NCI-H526 (cell line): ENCODE measurements at places on chromosomes 7 and 10.
A peak's percentile ranks its signal among the peaks of the same experiment; 100 is the strongest.

DNA sequence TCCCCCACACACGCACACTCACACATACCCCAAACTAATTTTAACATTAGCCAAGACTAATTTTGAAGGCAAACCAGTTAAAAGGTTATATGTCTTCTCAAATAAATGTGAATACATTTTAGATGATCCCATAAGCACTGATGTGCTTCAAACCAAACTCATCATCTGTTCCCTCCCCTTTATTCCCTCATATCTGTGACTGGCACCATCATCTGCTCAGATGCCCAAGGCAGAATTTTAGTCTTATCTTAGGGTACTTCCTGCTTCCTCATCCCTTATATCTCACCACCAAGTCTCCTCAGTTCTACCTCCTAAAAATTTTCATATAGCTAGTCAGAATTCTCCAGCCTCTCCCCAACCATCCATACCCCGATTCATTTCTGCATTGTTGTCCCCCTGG lies 80.4 kb downstream of the UPF2 start:
- no peak for DNase-seq

GRCh38 chr7:52799817-52800216 lies 235.6 kb upstream of the POM121L12 start:
- no peak for DNase-seq

- no peak for DNase-seq
Measured at GRCh38 chr7:52565974-52566373, 469.5 kb upstream of the POM121L12 start.

DNA sequence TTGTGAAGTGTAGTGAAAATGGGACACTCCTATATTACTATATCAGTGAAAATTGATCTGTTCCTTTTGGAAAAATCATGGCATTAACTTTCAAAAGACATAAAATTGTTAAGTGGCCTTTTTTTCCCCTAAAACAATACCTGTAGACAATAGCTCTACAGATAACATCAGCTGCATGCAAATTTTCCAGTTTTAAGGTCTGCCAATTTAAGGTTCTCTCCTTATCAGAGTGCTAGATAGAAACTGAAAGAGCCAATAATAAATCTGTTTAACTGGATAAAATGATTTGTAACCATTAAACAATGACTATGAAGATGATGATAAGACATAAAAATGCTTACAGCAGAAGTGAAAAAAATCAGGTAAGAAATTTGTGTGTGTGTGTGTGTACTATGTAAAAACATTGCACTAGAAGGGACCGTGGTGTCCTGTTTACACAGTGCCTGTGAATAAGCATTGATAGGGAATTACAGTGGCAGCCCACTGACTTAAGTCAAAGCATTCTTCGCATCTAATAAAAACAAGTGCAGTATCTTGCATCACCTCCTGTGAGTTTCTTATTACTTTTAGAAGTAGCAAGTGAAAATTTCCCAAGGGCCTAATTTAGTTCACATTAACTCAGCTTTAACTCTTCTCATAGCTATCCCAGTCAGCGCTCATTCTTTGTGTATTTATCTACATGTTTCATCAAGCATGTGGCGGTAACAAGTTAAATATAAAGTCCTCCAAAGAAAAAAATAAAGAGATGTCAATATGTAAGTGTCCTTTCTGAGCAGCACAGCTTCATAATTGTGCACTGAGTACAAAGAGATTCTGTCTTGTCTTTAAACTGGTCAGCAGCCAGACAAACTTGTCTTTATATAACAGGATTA lies 261.9 kb downstream of the ARL4A start:
- peak; percentile 14 for DNase-seq

DNA sequence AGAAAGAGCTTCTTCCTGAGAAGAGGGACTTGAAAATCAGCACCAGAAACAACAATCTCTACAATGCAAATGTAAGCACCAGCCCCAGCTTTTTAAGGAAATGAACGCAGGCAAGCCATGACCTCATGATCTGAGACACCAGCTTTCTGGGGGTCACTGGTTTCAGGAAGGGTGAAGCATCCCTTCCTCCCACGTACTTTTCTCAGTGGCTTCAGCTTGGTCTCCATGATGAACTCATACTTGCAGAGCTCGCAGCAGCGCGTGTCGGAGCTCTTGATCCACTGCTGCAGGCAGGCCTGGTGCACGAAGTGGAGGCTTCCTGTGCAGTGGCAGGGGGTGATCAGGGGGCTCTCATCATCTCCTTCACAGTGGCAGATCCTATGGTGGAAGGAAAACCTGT lies 87.0 kb downstream of the ALOX5 start:
- DNase-seq: no peak

DNA sequence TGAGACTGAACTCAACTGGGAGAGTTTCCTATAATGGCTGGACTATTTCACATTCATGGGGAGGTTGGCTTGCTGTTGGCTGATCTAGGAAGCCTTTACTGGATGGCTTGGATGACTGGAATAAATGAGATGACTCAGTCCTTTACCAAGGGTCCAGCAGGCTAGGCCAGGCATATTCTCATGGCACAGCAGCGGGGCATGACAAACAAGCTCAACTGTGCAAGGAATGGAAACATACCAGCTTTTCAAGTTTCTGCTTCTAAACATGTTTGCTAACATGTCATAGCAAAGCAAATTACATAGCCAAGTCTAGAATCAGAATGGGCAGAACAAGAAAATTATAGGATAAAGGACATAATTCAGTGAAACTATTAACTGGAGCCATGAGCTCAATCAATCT lies 46.8 kb upstream of the CRTAC1 start:
- DNase-seq: no peak

- no peak for DNase-seq
Measured at GRCh38 chr10:91944880-91945630, 21.5 kb downstream of the BTAF1 start.

- DNase-seq: peak; percentile 54
Measured at GRCh38 chr10:34045571-34046190, 711.2 kb upstream of the NRP1 start.

DNA sequence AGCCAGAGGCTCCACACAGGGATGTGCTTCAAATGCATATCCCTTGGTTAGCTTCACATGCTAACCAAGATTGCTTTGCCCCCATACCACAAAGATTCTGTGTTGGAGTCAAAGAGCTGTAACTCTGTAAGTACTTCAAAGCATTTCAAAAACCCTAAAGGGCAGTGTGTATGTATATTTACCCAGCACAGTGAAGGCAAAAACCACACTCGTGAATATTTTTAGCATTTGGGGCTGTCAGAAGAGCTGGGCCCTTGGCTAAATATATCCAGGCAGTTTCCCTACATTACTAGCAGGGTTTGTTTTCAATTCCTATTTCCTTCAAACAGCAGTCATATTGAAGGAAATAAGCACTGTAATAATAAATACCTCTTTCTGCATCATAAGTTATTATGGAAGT lies 84.2 kb upstream of the STEAP1B start:
- DNase-seq: no peak

DNA sequence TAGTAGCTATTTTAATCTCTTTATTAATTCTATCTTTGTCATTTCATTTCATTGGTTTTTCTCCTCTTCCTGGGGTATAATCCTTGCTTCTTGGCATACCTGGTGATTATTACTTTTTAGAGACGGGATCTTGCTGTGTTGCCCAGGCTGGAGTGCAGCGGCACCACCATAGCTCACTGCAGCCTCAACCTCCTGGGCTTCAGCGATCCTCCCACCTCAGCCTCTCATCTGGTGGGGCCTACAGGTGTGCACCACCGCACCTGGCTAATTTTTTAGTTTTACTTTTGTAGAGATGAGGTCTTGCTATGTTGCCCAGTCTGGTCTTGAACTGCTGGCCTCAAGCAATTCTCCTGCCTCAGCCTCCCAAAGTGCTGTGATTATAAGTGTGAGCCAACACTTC lies 22.0 kb upstream of the OCM2 start:
- DNase-seq: no peak

- no peak for DNase-seq
Measured at GRCh38 chr10:125231116-125231812, 70.9 kb upstream of the CTBP2 start.

DNA sequence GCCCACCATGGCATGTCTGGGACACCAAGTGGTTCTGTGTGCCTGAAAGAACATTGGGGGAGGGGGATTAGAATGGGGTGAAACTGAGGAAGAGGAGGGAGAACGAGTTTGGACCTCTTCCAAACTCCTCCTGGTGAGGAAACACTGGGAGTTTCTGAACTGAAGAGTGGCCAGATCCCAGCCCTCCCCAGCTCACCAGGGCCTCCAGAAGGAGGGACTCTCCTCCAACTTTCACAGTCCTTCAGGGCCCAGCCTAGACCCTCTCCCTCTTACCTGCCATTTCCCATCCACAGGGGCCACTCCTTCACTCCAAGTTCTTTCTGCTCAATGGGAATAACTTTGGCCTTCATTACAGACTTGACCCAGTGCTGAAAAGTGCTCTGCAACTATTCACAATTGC lies 132.0 kb upstream of the FOXK1 start:
- DNase-seq: no peak

GRCh38 chr7:73688288-73688687 lies 4.9 kb downstream of the BUD23 start:
- no peak for DNase-seq

GRCh38 chr10:127873901-127874470 lies 18.8 kb downstream of the CLRN3 start:
- DNase-seq: no peak
